AG08395 (cell line): ENCODE measurements at places on chromosomes 11 and 22.

- no peak for DNase-seq
Observed at GRCh38 chr22:49956418-49956770, 4.2 kb upstream of the PIM3 start.

GRCh38 chr11:17612221-17613188 is 65.4 kb downstream of the OTOG start:
- DNase-seq: no peak

DNA sequence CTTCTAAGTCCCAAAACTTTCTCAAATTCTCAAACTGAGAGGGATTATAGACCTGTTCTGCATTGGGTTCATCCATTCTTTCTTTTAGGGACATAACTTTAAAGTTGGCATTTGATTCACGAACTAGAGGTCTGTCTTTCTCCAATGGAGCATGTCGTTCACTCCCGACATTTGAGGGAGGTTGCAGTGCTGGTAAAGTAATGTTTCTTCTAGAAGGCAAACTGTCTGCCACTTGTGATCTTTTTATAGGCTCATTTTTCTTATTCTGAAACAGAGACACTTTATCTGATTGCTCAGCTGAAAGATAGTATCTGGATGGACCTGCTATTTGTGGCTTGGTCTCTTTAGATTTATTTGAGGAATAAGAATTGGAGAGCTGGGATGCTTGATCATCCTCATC is 40.4 kb upstream of the CCDC89 start:
- no peak for DNase-seq

DNA sequence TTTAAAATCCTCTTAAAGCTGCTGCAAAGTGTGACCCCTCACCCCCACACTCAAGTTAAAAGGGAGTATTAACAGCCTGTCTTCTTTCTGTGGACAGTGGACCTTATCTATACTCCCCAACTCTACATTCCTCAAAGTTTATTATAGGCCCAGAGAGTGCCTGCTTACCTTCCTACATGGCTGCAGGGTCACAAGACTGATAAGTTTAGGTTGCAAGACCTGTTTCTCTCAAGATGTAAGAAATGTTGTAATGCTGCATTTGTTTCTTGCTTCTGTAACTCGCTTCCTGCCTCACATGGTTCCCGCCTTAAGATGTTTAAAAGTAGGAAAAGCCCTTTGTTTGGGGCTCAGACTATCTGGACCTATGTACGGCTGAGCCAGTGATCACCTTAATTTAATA is 10.1 kb upstream of the NXPE1 start:
- DNase-seq: no peak

GRCh38 chr22:31585161-31585859 is 76.7 kb downstream of the PISD start:
- DNase-seq: peak; percentile 19

DNA sequence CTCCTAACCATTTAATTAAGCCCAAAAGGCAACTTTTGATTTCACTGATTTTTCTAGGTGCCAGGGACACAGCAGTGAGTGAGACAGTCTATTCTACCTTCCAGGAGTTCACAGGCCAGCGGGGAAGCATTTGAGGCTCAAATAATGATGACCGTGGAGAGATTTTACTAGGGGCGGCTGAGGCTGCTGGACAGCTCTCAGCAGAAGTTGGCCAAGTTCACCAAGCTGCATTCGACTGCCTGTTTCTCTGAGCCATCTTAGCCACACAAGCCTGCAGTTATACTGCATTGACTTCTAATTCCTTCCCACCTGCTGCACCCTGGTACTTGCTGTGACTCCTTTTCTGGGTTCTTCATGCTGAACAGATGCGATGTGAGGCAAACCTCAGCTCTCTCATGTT is 168.9 kb upstream of the TBCEL start:
- peak; percentile 15 for DNase-seq

DNA sequence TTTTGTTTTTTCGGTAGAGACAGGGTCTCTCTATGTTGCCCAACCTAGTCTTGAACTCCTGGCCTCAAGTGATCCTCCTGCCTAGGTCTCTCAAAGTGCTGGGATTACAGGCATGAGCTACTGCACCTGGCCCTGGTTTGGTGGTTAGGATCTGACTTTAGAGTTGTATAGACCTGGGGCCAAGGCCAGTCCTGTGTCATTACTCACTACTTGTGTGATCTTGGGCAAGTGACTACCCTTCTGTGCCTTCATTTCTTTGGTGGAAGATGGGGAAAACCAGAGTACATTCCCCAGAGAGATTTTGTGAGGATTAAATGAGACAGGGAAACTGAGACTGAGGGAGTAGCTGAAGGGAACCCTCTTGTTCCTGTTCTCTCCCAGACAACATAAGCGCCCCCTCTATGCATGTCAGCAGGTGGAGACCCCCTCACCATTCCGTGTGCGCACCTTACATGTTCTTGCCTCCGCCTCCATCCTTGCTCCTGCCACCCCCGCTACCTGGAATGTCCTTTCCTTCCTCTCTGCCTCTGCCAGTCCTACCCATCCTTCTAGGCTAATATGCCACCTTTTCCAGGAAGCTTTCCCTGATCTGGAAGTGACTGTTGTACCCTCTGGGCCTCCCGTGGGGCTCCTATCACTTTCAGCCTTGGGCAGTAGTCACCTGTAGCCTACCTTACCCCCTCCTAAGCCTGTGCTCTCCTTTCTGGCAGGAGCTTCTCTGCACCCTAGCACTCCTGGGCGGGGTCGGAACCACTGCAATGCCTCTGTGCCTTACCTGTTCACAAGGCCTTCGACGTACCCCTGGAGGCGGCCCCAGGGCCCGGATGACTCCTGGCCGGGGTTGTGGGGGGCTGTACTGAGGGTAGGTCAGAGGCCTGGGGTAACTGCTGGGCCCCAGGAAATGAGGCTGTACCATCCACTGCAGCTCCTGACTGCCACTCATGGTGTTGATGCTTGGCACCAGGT is 3.9 kb downstream of the FOSL1 start:
- no peak for DNase-seq

DNA sequence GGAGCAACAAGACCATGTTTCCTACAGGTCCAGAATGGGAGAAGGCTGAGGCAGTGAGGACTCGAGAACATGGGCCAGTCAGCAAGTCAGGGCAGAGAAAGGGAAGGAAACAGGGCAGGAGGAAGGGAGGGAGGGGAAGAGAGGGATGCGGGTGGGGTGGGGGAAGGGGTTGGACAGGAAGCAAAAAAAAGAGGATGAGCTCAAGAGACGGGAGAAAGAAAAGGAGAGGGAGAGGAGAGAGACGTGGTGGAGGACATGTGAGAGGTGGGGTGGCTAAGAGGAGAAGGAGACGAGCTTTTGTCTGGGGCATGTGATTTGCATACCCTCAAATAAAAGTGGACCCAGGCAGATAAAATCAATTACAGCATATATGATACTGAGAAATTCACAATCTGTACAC is 389.5 kb upstream of the B3GAT1 start:
- DNase-seq: no peak

GRCh38 chr11:27064086-27064485 is 23.5 kb downstream of the BBOX1 start:
- no peak for DNase-seq

DNA sequence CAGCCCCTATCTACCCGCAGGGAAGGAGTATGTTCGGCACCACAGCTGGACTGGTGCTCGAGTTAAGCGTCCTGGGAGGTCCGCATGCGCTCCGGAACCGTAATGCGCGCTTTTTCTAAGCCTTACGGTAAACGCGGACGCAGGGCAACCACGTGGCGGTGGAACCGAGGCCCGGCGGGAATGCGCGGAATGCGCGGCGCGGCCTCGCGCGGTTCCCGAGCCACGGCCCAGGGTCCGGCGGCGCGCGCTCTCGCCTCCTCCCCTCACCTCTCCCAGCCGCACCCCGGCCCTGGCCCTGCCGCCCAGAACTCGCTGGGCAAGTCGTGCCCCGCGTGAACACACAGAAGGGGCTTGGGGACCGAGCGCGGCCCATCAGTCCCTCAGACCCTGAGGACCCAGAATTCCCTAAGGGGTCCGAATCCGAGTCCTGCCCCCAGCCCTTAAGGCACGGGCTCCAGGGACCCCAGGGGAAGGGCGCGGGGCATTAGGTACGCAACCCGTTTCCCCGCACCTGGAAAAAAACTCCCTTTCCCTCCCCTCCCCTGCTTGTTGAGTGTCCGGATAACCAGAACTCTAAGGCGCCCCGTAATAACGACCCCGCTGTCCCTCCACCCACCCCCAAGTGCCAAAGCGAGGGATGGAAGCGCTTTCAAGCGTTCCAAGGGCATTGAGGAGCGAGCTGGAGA is 4.3 kb upstream of the CCND1 start:
- DNase-seq: peak; percentile 85

- DNase-seq: peak; percentile 18
Observed at GRCh38 chr11:64120951-64121569, 44.9 kb downstream of the MACROD1 start.

DNA sequence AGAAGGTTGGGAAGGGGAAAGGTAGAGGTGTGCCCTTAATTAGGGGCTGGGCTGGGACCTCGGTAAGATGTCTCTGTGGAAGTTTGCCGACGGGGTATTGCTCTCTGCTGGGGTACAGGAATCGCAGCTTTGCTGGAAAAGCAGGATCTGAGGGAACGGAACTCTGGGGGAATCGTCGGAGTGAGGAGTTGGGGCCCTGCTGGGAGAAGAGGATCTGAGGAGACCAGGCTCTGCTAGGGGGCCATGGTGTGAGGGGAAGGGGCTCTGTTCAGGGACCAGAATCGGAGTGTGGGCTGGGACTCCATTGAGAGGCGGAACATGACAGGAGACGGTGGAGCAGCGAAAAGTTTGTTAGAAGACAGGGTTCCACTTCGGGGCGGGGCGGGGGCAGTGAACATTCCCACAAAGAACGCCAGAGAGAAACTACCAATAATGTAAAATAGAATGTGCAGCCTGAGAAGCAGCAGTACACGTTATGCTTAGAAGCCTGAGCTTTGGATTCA is 456 bp downstream of the AAMDC start:
- DNase-seq: peak; percentile 47

DNA sequence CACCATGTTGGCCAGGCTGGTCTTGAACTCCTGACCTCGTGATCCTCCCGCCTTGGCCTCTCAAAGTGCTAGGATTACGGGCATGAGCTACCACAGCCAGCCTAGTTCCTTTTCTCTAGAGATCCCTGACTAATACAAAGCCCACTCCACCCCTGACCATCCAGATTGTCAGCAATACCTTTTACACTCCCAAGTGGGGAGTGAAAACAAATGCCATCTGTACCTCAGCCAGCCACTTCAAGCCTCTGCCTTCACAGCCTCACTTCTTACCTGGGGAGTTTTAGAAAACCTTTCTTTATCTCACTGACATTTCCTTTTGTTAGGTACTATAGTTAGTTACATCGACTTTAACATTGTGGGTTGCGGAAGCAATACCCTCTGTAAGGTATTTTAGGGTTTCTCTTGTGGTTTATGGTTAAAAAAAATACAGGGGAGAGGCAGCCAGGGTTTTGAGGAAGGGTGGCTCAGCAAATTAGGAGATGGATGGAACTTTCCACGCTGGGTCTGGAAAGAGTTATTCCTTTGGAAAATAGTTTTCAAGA is 8.9 kb downstream of the TOM1 start:
- DNase-seq: no peak

DNA sequence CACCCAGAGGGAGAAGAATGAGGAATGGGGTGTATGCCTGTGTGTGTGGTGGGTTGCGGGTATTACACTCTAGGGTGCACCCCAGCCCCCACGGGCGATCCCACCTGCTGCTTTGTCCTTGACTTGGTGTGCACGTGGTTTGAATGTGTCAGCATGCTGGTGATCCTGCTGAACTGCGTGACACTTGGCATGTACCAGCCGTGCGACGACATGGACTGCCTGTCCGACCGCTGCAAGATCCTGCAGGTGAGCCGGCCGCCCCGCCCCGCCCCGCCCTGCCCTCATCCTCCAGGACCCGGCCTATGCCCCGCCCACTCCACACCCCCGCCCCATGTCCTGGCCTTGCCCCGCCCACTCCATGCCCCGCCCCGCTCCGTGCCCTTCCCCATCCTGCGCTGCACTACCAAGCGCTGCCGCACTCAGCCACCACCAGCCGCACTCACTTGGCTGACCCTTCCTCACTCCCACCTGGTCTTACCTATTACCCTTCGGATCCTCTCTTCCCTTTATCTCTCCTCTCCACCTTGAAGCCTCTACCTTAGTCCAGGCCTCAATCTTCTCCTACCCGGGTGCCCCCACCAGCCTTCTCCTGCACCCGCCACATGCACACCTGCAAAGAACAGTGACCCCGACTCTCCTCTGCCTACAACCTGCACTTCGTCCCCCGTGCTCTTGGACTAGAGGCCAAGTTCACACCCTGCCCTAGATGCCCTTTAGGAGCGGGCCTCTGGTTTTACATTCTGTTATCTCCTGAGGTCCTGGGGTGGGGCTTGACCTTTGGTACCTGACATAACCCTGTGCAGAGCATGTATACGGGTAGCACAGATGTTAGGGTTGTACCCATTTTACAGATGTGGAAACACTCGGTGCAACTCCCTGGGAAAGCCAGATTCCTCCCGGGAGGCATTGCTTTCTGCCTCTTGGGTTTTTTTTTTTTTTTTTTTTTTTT is 27.7 kb downstream of the CACNA1I start:
- no peak for DNase-seq

- peak; percentile 35 for DNase-seq
Observed at GRCh38 chr11:125364121-125364826, 131.8 kb downstream of the FEZ1 start.

GRCh38 chr11:61332281-61332796 is 566 bp downstream of the DDB1 start:
- peak; percentile 59 for DNase-seq

DNA sequence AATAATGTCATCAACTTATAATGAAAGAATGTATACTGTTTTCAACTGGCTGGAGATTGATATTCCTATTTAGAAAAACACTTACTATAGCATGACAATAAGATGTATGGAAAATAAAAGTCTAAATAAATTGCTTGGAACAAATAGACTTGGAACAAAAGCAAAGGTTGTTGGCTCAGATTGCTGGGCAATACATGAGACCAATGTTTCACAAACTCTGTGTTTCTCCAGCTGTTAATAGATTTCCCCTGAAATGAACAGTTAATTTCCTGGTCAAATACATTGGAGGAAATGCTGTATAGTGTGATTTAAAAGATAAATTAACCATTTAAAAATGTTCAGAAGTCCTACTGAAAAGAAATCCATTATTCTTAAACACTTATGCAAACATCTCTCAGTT is 40.1 kb upstream of the CTSC start:
- DNase-seq: no peak

GRCh38 chr11:12079726-12080556 is 30.4 kb upstream of the MICAL2 start:
- DNase-seq: peak; percentile 84

GRCh38 chr22:50460938-50461337 is 13.9 kb downstream of the SBF1 start:
- DNase-seq: no peak
